ENCODE measurements at places on chromosomes 3 and 15.

DNA sequence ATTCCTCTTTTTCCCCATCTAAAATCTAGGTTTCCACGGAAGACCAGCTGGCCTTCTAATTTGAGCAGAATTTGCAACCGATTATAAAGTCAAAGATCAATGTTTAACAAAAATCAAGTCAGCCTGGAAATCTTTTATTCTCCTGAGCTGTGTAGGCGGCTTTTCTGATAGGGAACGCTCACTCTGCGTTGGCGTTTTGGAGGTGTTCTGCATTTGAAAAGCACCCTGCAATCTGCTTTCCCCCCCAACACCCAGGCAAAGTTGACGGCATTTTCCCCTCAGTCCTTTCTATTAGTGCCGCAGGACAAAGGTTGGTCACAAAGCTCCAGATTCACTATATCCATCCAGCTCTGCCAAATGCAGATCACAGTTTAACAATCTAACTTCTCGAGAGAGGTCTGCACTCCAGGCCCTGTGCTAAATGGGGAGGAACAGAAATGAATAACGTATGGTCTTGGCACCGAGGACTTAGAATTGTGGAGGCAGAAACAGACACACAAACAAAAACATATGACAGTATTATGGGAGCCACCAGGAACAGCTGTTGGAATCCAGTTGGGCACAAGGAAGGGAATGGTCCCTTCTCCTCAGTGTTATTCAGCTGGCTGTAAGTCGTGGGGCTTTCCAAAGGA lies 50.4 kb upstream of the LARS2 start:
- no peak for DNase-seq

- DNase-seq = no peak
Observed at GRCh38 chr3:121574449-121574848, 6.7 kb downstream of the ARGFX start.

GRCh38 chr3:156620901-156621300 lies 53.5 kb upstream of the TIPARP start:
- DNase-seq = no peak

GRCh38 chr3:124491098-124491497 lies 239.2 kb upstream of the UMPS start:
- DNase-seq = no peak

DNA sequence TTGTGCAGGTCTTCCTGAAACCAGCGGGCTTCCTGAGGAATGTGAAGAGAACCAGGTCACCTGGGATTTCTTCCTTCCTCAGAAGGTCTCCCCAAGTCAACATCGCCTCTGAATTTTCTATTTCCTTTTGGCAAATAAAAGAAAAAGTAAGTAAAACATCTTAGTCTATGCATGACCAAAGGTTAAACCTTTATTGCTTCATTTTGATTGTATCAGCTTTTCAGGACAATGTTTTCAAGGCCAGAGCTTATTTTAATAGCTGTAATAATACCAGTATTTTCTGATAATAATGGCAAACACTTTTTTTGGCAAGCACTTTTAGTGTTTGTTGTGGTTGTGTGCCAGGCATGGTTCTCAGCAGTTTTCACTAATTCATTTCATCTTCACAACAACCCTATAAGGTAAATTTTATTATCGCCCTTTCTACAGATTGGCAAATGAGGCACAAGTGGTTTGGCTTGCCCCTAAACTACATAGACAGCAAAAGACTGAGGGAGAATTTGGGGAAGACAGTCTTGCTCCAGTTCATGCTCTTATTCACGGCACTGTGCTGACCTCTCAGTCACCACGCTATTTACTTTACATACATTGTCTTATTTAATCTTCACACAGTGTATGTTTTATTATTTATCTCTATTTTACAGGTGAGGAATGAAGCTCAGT lies 110.4 kb downstream of the RPL22L1 start:
- DNase-seq = no peak

GRCh38 chr3:197454014-197454413 lies 101.8 kb downstream of the BDH1 start:
- DNase-seq = no peak

DNA sequence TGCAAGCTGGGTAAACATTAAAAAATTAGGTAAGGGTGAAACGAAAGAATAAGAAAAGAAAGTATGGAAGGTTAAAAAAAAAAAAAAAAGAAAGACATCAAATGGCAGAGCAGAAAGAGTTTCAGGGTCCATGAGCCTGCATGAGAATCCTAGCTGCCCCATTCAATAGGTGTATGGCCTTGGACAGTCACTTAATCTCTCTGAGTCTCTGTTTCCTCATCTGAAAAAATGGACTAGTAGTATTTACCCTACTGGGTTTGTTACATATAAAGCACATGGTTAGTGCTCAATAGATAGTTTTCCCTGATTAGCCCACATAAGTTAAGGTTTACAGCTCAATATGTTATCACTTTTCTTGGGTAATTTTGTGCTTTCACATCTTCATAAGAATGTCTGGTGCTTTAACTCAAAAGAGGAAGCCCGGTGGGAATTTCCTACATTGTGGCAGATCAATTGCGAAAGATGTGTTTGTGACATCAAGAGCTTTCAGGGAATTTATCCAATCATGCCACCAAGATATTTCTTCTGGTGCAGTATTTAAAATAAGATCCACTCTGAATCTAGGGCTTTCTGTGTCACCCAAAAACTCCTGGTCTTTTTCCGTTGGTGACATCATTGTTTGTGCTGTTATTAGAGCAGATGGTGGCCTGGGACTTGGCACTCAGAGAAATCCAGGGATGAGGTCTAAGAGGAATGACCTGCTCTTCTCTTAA lies 57.2 kb upstream of the UBE2E1 start:
- no peak for DNase-seq

- DNase-seq = no peak
Observed at GRCh38 chr3:195856410-195857084, 44.8 kb upstream of the MUC4 start.

DNA sequence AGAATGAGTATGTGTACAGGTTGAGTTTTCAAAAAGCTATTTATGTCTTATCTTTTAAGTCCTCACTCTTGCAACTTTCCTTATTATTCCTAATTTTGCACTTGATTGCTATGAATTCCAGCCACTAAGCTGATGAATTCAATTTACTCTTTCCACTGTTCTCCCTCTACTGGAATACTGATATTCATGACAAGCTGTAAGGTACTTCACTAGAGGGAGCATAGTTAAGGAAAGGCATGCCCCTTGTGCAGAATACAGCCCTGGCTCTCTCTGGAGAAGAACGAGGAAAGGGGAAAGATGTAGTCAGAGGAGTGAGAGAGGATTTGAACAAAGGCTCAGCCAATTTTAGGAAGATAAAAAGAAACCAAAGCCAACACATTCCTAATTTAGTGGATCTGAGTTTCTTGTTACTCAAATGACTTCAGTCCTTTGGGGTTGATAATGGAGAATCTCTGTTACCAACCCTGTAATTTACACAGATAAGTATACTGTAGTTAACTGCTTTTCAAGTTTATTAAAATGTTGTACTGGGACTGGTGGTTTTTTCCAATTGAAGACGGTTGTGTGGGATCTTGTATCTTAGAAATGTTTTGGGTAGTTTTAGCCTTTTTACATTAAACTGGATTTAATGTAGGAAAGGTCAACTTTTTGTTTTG lies 4.0 kb downstream of the SCAANT1 start:
- DNase-seq = no peak

DNA sequence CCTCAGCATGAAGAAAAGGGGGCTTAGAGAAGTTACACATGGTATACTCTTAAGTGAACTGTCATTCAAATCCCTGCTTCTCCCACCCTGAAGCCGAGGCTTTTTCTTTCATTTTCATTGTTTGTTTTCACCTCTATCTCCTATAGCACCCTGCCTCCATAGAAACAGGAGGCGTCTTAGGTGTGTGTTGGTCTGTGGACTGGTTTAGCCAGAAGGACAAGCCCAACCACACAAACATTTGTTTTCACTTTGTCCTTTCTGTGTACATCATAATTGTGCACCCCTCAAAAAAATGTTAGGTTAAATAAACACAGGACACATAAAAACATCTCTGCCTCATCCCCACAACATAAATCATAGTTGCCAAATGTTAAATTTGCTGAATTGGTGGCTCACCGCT lies 73.3 kb upstream of the UBE2E2 start:
- DNase-seq = no peak

- no peak for DNase-seq
Observed at GRCh38 chr15:80461356-80462095, 57.3 kb downstream of the ARNT2 start.

GRCh38 chr15:98035577-98036010 lies 75.1 kb downstream of the ARRDC4 start:
- no peak for DNase-seq

DNA sequence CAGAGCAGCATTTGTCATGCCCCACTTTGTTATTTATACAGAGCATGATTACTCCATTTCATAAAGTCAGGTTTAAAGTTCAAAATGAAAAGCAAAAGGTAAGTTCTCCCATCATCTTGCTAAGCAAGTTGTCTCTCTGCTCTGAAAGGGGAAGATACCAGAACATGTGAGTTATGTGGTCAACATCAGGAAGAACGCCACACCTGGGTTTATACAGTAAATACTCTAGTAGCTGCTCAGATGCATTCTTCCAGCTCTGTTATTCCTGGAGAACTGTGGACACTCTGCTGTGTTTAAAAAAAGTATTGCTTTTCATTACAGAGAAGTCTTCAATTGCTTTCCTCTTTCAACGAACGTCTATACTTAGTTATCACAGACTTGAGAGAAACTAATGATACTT lies 145.7 kb downstream of the PLCL2 start:
- no peak for DNase-seq

DNA sequence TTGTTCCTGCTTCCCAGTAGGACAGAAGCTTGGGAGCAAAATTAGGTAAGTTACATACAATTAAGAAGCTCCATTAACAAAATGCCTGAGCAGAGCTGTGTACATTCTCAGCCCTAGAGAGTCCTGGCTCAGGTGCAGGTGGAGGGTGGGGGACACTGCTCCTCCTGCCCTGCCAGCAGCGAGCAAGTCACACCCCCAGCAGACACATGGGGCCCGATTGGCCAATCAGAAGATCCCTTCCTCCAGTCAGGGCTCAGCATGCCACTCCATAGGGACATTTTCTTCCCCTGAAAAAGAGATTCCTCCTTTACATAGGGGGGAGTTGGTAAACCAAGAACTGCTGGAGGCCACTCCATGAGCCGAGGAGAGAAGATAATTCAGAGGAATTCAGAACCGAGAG lies 62.1 kb downstream of the PLXNA1 start:
- DNase-seq = no peak

DNA sequence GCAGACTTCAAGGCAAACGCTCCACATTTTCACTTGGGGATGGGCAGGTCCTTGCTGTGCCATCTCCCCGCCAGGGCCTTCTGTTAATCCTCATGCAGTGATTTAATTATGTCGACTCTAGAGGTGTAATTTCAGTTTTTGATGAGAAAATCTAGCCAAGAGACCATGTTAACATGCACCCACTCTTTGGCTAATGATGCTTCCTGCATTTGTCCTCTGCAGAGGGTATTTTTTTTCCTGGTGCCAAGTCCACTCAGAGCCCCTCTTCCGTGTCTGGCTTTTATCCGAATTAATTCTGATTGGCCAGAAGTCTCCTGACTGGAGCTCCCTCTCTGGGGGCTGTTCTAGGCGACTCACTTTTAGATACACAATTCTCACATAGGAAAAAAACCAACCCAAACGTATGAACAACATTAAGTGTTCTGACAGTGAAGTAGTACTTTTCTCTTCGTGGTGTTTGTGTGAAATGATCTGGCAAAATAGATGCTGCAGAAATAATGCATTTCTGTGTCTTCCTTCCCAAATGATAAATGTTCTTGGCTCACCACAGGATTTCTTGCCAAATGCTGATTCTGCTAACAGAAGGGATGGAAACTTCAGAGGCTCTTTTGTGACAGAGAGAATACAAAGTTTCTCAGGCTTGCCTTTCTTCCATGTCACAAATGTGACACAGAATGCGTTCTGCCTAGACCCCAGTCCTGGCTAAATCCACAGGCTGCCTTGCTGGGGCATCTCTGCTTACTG lies 190.0 kb downstream of the CACNA2D3 start:
- no peak for DNase-seq

DNA sequence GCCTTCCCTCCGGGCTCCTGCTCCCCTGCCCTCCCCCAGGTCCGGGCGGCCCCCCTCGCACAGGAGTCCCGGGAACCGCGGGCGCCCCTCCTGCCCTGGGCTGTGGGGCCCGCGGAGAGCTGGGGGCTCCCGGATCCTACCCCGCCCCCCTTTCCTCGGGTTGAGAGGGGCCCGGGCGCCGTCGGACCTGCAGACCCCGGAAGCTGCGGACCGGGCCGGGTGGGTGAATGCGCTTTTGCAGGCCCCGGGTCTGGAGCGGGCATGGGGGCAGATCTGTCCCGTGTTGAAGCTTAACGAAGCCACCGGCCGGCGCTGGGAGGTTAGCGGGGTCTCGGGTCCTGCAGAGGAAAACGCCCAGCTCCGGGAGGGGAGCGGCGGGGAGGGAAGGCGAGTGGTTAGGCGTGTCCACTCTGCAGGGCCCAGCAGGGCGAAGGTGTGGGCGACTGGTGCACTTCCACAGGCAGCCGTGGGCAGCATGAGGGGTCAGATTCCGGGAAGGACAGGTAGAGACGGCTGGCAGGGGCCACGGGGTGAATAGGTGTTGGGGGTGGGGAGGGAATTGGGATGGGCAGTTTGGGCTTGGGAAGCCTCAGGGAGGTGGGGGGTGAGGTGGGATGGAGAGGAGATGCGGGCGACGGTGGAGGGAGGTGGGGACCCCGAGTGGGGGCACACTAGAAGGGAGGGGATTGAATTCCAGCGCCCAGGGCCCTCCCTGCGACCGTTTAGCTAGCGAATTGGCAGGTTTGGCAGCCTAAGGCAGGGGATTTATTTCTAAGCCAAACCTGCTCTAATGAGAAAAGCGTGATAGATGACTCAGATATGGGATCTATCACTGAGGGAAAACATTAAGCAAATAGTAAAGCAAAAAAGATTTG lies 635 bp downstream of the CD276 start:
- no peak for DNase-seq

DNA sequence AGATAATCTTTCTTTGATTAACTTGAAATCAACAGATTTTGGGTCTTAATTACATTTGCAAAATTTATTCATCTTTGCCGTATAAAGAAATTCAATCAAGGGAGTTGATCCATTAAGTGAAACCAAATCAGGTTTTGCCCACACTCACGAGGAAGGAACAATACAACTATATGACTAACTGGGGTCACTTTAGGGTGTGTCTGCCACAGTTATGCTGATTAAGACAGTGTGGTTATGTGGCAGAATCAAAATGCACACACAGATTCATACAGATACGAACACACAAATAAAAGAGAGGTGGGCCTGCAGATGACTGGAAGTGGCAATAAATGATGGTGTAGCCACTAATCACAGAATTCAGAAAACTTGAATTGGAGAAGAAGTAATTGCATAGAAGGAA lies 543.5 kb downstream of the GABRG3 start:
- no peak for DNase-seq

DNA sequence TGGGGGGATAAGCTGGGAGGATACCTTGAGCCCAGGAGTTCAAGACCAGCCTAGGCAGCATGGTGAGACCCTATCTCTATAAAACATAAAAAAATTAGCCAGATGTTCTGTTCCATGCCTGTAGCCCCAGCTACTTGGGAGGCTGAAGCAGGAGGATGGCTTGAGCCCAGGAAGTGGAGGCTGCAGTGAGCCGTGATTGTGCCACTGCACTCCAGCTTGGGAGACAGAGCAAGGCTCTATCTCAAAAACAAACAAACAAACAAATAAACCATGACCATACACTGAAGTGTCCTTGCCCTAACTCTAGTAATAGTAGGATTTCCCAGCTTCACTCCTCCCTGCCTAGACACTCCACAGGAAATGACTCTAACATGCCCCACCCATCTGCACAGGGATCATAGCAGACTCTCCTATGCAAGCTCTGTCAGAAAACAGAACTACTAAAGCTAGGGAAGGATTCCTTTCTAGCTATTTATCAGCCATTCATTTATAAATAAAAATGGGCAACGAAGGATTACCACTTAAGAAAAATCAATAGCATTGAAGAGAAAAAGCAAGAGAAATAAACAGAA lies 4.6 kb downstream of the ERICH6 start:
- DNase-seq = no peak

- no peak for DNase-seq
Observed at GRCh38 chr15:60871731-60872130, 357.4 kb downstream of the RORA start.

Data from left ventricle myocardium inferior (tissue), 1 donor.